Stromal cell of bone marrow (primary cell): ENCODE measurements at places on chromosomes 4 and X.
A peak's percentile ranks its signal among the peaks of the same experiment; 100 is the strongest.

DNA sequence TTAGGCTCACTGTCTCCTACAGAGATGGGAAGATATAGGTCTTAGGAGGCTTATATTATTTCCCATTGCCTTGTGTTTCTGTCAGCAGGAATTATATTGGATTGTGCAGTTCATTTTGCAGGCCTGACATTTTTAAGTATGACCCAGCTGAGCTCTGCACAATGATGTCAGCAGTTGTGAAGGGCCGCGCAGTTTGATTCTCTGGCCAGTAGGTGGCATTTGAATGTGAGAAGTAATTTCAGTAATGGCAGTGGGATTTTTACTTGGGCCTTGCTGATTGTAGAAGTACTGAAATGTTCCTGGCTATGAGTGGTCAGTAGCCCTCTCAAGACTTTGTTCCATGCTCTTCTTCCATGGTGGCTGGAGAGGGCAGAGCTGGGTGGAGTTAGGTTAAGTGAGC, 247.2 kb upstream of the MTMR8 start:
- no peak for DNase-seq

DNA sequence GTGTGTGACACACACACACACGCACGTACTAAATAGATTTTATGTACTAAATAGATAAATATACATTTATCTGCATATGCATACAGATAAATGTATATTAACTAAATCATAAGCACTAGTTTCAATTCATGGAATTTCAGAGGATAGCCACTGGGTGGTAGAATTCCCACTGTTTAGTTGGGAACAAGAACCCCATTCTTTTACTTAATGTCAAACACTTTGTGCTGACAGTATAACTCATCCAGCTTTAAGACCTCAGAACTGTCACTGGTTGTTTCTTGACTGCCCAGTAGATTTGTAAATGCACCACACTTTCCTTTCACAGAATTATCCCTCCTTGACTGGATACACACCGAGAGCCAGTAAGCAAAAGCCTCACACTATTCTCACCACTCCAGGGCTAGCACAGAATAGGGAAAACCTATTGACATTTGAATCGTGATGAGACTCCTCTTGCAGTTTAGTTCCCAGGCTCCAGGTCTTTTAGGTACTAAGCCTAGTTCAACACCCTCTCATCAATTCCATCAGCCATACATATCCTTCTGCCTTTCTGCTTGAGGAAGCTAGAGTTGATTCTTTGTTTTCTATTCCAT, 32.4 kb downstream of the PPARGC1A start:
- no peak for DNase-seq

DNA sequence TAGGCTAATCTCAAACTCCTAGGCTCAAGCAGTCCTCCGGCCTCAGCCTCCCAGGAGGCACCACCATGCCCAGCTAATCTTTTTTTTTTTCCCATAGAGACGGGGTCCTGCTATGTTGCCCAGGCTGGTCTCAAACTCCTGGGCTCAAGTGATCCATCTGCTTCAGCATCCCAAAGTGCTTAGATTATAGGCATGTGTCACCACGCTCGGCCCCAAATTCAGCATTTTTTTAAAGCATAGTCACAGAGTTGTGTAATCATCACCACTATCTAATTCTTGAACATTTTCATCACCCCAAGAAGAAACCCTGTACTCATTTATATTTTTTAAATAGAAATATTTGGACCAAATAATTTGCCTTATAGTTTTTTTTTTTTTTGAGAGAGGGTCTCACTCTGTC, 10.3 kb downstream of the CENPI start:
- DNase-seq: peak; percentile 22

- DNase-seq: no peak
Measured at GRCh38 chr4:101155945-101156344, 191.4 kb downstream of the PPP3CA start.

- no peak for DNase-seq
Measured at GRCh38 chrX:122586831-122587230, 597.2 kb upstream of the GRIA3 start.

GRCh38 chr4:15794905-15795304, 16.8 kb downstream of the CD38 start:
- no peak for DNase-seq

DNA sequence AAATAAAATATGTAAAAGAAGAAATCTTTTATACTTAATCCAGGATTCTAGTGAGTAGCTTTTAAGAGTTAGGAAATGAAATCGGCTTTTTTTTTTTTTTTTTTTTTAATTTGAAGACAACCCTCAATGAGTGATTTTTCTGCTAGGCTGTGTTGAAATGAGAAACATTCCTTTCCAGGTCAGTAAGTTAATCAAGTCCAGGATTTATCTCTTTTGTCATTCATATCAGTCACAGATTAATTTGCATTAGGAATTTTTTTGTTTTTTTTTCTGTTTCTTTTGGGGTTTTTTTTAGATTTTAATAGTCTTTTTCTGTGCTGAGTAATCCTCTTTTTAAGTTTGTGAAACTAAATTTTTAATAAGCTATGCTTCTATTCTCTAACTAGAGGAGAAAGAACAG, 448.1 kb downstream of the ADGRL3 start:
- DNase-seq: no peak

GRCh38 chr4:111393781-111394180, 751.5 kb upstream of the FAM241A start:
- no peak for DNase-seq

DNA sequence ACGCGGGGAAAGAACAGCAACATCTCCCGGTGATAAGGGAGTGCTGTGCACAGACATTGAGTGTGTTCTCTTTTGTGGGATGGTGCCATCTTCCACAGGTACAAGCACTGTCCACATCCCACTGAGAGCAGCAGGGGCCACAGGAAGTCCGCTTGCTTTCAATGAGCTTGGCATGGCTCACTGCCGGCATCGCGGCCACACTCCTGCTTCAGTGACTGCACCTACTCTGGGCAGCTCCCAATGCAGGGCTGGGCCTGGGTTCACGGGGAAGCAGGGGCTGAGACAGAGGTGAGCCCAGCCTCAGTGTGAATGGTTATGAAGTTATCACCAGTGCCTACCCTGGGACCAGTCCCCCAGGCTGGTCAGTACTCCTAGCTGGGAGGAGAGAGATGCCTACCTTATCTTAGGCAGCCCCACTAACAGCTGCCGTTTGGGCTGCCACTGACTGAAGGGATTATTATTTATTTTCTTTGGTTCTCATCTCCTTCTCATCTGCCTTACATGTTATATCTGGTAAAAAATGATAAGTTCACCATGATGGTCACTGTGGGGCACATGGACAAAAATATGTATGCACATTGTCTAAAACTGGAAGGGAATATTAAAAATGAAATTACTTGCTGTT, 99.2 kb downstream of the MGST2 start:
- no peak for DNase-seq

GRCh38 chr4:22356987-22357596, 158.8 kb downstream of the ADGRA3 start:
- peak; percentile 18 for DNase-seq

DNA sequence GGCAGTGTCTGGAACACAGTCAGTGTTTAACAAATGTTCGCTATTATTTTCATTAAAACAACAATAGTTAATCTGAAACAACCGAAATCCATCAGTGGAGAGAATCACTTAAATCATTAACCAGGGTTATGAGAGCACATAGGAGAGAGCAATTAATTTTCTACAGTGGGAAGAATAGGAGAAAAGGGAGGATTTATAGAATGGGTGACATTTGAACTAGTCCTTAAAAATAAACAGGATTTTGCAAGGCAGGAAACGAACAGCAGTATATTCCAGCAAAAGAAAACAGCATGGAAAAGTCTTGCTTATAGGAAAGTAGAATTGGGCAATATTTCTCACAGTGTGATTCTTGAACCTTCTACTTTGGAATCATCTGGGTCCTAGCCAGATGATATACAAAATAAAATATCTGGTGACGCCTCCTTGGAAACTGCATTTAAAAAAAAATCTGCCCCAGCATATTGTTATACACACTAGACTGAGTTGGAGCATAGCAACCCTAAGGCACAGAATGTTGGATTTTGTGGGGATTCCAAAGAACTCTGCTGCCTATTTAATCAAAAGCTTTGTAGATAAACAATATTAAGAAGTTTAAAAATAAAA, 56.1 kb downstream of the INTS12 start:
- DNase-seq: no peak

- no peak for DNase-seq
Measured at GRCh38 chrX:68232206-68232605, 201.1 kb downstream of the OPHN1 start.

- DNase-seq: no peak
Measured at GRCh38 chr4:3122081-3122563, 47.6 kb downstream of the HTT start.

- no peak for DNase-seq
Measured at GRCh38 chrX:40004246-40004535, 93.6 kb downstream of the BCOR start.

DNA sequence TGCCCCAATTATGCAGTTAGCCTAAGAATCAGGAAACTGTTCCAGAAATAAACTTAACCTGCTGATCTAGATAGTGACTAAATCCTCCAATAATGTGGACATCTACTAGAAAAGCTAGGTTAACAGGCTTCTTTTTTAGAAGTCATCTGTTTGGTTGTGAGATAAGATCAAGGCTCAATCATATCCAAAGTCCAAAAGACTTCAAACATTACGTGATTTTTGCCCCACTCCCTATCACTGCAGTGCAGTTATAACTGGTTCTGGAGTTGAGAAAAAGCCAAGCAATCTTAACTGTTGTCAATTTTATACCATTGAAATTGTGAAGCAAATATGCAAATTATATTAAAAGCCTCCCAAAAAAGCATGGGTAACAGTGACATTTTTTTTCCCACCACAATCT, 781.4 kb downstream of the KLHL13 start:
- no peak for DNase-seq

- no peak for DNase-seq
Measured at GRCh38 chr4:37612811-37613210, 73.4 kb downstream of the RELL1 start.

GRCh38 chrX:40179283-40179682, 81.5 kb upstream of the BCOR start:
- DNase-seq: no peak

- DNase-seq: no peak
Measured at GRCh38 chr4:154744341-154744926, 634 bp downstream of the LRAT start.

DNA sequence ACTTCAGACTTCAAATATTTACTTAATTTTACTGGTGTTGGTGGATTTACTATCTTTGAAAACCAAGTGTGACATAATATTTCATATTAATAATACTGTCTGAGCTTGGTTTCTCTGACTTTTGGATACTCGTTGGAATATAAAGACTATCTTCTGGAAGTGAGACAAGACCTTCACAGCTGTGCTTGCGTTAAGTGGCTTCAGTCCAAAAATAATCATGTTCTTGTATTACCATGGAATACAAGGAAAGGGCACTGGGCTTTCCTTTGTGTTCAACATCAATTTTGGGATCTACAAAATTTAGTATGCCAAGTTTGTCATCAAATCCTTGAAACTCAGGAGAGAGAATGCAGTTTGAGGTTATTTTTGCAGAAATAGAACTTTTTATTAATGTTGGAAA, 712.4 kb upstream of the LCORL start:
- no peak for DNase-seq

DNA sequence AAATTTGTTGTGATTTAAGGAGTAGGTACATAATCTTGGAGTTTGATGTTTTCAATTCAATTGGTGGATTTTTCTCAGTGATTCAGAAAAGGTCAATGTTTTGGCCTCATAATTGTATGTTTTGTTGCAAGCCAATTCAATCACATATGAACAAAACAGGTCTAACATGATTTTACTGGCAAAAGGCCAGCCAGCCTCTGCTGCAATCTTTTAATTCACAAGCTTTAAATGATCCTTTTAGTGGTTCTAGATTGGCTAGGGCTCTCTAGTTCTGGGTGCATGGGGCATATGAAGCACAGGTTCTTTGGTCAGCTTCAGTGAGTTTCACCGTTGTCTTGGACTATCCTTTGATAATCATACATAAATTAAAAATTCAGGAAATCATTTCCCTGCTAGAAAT, 19.2 kb upstream of the SLC6A14 start:
- DNase-seq: no peak

DNA sequence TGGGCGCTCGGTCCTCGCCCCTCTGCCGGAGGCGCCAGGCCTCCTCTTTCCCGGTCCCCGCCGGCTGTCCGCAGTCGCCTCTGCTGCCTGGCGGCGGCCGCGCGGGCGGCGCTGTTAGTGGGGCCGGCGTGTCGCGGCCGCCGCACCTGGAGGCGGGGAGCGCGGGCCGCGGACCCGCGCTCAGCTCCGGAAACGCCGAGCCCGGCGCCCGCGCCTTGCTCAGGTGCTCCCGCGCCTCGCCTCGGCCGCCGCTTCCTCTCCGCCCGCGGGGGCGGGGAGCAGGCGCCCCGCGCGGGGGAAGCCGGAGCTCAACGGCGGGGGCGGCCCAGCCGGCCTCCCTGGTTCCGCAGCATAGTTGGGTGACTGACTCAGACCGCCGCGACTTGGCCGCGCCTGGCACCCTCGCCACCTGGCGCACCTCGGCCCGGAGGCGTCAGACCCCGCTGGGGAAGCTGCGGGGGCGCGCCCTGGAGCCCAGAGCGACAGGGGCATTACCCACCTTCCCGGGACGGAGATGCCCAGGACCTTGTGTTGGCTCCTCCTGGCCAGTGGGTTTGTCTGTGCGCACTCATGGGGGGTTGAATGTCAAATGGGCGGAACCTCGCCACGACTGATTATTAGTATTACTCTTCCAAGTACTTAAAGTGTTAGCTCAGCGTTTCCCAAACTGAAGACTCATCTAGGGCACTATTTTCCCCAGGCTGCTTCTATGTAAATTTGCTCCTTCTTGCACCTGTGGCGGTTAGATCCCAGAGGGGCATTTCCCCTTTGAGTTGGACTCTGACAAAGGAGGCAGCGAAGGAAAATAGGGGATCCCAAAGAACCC, at the start of gene ARAP2:
TSS of gene ARAP2 (minus strand) at position 258 of the 826 bp plus-strand sequence. CDS start 15,028 bp downstream, outside the sequence.
- no peak for DNase-seq

DNA sequence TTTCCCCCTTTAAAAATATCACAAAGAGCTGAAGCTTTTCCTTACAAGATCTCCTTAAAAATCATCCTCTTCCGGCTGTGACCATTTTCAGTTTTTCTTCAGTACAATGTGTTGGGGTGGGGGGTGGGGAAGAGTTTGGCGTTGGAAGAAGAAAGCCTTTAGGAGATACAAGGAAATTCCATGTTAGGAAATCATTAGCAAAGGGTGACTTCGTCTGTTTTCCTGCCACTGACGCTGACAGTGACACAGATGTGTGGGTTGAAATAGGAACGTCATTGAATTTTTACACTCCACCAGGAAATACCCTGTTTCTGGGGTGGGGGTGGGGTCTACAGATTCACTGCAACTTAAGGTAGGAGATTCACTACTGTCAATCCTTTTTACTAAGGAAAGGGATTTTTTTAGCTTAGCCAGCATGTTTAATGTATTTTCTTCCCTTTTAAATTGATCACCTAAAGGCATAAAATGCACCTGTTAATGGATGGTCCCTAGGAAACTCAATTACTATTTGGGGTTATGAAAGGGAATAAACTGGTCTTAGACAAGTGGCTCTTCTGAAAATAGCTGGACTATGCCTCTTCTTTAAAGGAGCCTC, 3.9 kb downstream of the MAMLD1 start:
- DNase-seq: no peak

- no peak for DNase-seq
Measured at GRCh38 chr4:2082627-2083026, 23.5 kb downstream of the NAT8L start.

GRCh38 chrX:17597836-17598439, 139.4 kb upstream of the SCML1 start:
- no peak for DNase-seq

- DNase-seq: peak; percentile 70
Measured at GRCh38 chr4:142815834-142816233, 30.3 kb downstream of the INPP4B start.
